ENCODE measurements at places on chromosomes 3 and 15. TPM values are rescaled to one million over a fixed set of nuclear protein-coding genes. Genes with fewer than 3 reads are reported as not detected.

GRCh38 chr3:188491276-188491687 lies 337.3 kb downstream of the LPP start:
- DNase-seq, result no peak

DNA sequence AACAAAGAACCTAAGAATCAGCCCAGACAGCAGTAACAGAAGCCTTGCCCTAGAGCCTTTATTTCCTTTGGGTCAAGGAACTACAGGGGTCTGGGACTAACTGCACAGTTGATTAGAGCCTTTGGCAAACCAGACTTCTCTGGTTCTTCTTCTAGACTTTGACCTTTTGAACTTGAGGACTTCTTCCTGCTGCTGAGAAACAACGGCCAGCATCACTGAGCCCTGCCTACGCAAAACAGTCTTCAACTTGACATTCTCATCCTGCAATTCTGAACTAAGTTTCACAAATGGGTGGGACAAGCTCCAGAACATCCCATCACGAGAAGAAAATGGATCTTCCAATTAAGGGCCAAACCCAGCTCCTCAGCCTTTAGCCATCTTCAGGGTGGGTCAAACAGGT lies 31.4 kb downstream of the CMTM6 start:
- DNase-seq, result no peak

DNA sequence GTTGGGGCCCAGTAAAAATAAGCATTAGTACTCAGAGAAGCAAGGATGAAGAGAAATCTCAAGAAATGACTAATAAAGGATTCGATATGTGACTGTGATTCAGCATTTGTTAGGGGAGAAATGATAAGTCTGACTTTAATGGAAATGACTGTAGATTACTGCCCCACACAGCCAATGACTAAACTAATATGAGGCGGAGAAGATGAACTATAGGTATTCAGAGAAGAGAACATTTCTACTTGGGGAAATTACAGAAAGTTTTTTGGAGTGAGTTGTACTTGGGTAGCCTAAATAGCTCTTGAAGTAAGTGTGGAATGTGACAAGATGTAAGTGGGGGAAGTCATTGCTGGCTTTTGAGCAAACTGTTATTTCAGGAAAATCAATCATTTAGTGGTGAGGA lies 380.0 kb downstream of the PDCD6IP start:
- DNase-seq, result no peak

Gene RETNLB
- total RNA-seq, result not detected
